ENCODE measurements at places on chromosomes 5 and 9.

DNA sequence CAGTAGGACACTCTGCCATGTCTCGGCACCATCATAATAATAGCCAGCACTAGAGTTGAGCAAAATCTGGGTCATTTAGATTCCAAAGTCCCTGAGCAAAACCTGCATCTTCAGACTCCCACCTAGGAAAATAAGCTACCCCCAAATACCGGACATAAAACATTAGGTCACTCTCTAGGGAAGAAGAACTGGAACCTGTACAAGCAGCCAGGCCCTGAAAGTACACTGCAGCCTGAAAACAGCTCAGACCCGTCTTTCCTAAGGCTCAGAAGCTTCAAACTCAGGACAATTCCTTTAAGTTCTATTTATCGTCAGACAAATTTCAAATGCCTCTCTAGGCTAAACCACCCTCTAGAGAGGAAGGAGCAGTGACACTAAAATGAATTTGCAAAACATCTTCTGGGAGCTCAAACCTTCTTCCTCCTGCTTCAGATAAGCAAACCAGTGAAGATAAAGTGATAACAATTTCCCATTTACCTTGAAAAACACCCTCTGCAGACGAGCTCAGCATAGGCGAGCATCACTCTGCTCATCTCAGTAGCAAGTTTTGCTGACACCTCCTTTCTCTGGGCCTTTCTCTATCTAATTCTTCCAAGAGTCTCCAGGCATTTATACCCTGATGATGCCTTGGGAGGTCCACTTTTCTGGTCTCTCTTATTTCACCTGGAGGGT is 34.0 kb downstream of the ADAM19 start:
- no peak for DNase-seq

DNA sequence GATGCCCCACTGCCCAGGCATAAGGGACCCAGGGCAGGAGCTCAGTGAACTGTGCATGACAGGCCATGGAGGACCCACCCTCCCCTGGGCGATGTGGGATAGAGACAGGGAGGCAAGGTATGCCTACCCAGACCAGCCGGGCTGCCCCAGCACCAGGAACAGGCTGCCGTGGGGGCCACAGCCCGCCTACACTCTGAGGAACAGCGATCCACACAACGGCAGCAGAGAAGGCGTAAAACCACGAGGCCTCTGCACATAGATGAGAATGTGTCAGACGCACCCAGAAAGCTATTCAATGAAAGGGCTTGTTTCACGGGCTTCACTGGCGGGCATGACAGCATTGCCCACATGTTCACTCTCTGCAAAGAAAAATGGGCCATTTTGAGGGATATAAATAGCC is 49.5 kb downstream of the SEMA4D start:
- no peak for DNase-seq

DNA sequence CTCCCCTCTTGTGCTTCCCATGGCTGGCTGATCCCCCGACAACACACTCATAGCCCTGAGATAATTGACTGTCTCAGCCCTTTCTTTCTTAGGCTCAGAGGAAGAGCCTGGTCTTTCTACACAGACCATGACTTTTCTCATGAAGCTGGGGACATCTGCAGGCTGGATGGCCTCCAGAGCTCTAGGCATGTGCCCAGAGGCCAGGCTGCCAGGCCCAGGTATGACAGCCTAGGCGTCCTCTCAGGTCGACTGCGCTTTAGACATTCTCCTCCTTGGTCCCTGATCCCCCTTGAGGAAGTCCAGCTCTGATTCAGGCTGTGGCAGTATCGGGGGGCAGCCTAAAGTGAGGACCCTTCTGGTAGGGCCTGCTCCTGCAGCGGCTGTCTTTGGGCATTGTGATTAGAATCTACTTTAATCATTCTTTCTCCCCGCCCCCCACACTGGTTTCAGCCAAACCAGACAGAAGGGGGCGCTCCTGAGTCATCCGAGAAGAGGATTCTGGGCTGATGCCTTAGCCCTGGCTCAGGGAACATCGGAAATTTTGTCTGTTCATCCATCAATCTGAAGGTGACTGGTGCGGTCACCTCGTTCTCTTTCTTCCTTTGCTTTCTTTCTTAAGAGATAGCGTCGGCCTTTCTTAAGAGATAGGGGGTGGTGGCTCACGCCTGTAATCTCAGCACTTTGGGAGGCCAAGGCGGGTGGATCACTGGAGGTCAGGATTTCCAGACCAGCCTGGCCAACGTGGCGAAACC is 66.5 kb upstream of the HSPA9 start:
- peak; percentile 21 for DNase-seq

- DNase-seq = peak; percentile 26
Measured at GRCh38 chr5:74638970-74639806, 1.3 kb downstream of the ENC1 start.

GRCh38 chr5:4862500-4862899 is 277.6 kb upstream of the ADAMTS16 start:
- peak; percentile 29 for DNase-seq

- no peak for DNase-seq
Measured at GRCh38 chr5:135898651-135899050, 3.0 kb upstream of the IL9 start.

DNA sequence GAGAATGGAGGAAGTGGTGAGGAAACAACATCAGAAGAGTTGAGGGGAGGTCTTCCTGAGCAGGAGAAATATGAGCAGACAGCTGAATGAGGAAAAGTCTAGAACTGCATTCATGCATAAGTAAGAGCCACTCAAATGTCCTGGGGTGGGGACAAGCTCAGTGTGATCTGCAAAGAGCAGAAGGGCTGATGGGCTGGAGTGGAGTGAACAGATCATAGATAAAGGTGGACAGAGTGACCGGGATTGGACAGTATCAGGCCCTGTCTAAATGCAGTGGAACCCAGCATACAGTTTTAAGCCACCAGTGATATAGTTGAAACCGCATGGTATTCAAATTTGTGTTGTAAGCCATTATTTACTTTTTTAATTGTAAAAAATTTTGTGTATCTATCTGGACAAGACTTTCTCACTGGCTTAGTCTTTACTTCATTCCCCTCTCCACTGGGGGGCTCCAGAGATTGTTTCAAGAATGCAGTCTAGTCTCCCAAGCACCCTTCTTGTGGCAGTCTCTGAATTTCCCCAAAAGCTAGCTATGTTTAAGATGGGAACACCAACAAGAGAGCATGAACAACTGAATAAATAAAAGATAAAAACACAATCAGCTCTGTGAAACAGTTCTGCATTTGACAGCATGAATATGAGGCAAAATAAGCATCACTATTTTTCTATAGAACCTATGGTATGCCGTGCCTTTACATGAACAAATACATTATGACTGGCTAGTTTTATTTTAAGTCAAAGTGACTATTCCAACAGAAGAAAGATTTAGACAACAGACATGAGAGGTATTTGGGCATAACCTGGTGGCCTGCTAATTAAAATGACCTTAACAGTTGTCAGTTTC is 10.7 kb upstream of the STK32A start:
- peak; percentile 12 for DNase-seq

GRCh38 chr5:79183011-79183410 is 52.9 kb upstream of the JMY start:
- DNase-seq = no peak

DNA sequence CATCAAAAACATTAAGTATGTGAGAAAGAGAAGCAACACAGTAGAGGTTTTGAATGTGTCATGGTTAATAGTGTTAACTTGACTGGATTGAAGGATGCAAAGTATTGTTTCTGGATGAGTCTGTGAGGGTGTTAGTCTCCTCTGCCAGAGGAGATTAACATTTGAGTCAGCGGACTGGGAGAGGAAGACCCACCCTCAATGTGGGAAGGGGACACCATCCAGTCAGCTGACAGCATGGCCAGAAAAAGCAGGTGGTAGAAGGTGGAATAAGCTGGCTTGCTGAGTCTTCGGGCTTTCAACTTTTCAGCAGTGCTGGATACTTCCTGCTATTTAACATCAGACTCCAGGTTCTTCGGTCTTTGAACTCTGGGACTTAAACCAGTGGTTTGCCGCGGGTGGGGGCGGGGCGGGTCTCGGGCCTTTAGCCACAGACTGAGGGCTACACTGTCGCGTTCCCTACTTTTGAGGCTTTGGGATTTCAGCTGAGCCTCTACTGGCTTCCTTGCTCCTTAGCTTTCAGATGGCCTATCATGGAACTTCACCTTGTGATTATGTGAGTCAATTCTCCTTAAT is 309.9 kb upstream of the ST8SIA4 start:
- no peak for DNase-seq

GRCh38 chr5:169893010-169893409 is 87.3 kb downstream of the INSYN2B start:
- DNase-seq = no peak

- peak; percentile 32 for DNase-seq
Measured at GRCh38 chr9:129746092-129746777, 6.6 kb downstream of the PTGES start.

- no peak for DNase-seq
Measured at GRCh38 chr5:176596689-176597416, 13.1 kb downstream of the GPRIN1 start.

- no peak for DNase-seq
Measured at GRCh38 chr5:113902917-113903660, 389.6 kb downstream of the YTHDC2 start.

DNA sequence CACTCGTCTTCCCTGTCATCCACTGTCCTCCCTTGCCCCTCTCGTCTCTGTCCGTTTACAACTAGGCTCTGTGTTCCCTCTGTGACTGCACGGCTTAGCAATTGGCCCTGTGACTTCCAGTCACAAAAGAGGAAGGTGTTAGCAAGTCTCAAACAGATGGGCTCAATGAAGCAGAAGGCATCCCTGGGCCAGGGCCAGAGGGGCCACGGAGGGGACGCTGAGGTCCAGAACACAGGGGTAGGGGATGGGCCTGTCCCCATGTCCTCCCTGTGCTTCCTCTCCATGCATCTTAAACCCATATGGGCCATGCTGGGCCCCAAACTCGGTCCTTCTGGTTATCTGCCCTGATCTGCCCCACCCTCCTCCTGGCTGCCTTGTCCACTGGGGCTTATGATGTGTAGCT is at the start of gene CD72:
Gene CD72 (minus strand): TSS at position 89 of the 403 bp plus-strand sequence. CDS start 110 bp downstream, outside the sequence.
- DNase-seq = no peak

GRCh38 chr9:136558373-136558772 is 12.5 kb upstream of the NOTCH1 start:
- no peak for DNase-seq

- no peak for DNase-seq
Measured at GRCh38 chr5:134440201-134440755, 28.6 kb upstream of the CDKN2AIPNL start.

GRCh38 chr9:83339435-83339834 is 198.8 kb downstream of the FRMD3 start:
- DNase-seq = no peak

DNA sequence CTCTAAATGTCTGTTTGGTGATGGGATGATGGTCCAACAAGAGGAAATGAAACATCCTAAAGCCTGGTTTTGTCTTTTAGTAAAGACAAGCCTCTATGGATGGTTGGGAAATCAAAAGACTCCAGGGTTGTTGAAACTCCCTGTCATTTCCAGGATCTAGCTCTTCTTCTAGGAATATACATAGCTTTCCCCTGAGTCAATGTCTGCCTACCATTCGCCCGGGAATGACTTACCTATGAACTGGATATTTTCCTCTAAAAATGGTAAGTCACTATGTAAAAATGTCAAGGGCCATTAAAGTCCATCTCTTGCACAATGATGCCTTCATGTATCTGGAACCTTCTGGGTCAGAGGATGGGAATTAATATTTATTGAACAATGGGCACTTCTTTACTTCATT is 11.1 kb upstream of the KIF12 start:
- DNase-seq = peak; percentile 27

GRCh38 chr5:155726267-155726666 is 600.7 kb upstream of the SGCD start:
- DNase-seq = no peak

DNA sequence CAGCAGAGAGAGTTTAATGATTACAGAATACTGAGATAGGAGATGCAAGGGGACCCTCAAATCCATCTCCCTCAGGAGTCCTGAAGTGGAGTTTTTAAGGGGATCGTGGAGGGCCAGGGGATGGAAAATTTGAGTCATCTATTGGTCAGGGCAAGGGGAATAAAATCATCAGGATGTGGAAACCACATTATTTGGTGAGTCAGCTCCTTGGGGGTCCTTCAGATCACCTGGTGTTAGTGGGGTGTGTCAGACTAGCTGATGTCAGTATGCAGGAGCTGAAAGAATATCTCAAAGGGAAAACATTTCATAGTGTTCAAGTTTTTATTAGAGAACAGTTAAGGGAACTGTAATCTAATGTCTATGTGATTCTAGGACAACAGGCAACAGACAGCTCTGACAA is 183.0 kb upstream of the FTMT start:
- no peak for DNase-seq

DNA sequence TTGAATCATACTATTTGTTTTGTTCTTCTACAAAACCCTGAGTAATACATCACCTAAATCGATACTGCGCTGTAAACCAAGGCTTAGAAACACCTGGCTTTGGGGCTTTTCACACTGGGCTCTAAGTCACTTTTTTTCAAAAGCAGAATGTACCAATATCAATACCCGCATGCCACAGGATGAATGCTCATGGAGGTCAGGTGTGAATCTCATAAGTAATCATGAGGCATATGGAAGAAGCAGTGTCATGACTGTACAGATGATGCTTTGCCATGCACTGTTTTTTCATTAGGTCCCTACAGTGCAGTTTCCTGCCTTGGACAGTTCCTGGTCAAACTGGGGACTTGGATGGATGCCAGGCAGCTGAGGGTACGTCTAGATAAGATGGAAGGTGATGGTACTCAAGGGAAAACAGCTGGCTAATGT is 49.0 kb upstream of the ATG10 start:
- DNase-seq = no peak

DNA sequence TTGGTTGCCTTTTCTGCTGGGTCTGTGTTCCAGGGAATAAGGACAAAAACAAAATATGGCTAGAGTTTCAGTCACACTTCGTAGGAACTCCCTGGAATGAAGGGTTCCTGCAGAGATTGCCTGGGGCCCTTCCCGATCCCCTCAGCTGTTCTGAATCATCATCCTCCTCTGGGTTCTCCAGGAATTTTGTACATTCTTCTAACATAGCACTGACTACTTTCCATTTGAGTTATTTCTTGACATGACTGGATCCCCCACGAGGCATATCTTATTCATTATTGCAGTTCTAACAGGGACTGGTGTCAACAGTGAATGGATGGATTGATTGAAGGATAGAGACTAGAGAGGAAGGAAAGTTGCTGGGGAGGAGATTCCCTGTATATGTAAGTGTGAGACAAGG is 49.2 kb upstream of the TNC start:
- DNase-seq = no peak

DNA sequence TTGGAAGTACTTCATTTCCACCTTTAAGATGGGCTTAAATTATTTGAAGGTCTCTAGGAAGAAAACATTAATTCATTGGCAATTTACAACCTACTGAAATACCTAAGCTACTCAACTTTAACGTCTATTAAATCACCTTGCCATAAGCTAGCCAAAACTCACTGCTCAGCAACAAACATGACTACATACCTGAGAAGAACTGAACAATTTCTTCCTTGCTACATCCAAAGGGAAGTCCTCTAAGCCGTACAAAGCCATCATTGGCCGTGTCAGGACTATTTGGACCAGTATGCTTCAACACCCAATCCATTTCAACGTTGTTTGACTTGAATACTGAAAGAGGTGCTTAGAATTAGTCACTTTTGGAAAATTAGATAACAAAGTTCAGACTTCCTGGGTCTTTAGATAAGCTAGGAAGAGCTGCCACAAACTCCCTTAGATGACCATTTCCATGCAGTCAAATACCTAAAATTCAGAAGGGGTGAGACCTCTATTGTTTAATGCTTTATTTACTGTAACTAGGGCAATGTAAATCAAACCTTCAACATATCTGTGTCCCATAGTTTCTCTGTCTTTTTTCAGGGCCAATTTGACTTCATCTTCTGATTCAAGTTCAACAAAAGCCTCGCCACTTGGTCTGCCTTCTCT is 2.6 kb downstream of the HNRNPH1 start:
- DNase-seq = no peak

- no peak for DNase-seq
Measured at GRCh38 chr5:87388129-87388528, 24.6 kb downstream of the CCNH start.

Data from Caki2 (cell line).